Caudate nucleus (tissue), 63 donors: ENCODE measurements at places on chromosomes 4 and X.

- no peak for DNase-seq
Measured at GRCh38 chrX:56498756-56499155, 64.7 kb upstream of the UBQLN2 start.

DNA sequence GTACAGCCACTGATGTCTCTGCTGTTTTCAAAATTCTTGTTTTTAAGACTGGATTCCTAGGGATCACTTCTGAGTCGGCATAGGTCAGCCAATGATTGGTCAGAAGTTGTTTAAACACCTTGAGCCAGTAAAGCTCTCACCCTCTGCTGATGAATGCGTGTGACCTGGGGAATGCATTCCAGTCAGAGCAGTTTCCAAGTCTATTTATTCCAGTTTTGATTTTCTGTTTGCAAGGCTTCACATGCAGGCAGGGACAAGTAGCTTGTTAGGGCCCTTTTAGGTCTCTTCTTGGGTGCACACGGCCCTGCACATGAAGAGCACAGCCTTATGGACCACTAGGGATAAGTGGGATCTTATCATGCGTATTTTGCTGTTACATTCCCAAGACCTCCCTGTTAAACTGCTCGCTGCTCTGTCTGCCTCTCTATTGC is 47.0 kb downstream of the KLHL15 start:
- no peak for DNase-seq

- no peak for DNase-seq
Measured at GRCh38 chr4:183205193-183205592, 106.1 kb downstream of the WWC2 start.

- DNase-seq, result no peak
Measured at GRCh38 chr4:33045334-33045733, 2325.2 kb downstream of the PCDH7 start.

DNA sequence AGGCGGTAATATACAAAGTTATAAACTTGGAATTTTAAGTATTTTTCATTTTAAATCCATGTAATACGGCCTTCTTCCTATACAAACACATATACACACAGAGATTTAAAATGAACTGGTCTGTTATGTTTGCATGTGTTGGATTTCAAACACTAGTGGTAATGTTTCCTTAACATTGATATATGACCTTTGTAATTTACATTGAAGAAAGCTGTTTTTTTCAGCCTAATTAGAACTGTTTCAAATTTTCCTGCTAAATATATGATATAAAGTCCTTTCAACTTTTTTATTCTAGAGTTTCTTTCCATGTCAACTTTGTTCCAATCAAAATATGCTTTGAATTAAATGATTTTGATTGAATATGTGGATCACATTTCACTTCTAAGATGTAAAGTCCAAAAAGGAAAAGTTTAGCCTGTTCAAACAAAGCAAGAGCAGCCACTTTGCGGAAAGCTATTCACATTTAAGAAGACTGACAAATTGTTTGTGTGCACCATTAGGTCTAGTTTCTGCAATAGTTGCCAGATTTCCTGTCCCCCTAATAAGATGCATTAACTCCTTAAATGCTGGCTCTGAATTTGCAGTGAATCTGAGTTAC is 226.0 kb upstream of the MAB21L2 start:
- DNase-seq, result no peak

GRCh38 chrX:34631479-34632220 is 25.4 kb downstream of the TMEM47 start:
- no peak for DNase-seq

GRCh38 chr4:6227412-6228157 is 27.2 kb upstream of the JAKMIP1 start:
- DNase-seq, result no peak

DNA sequence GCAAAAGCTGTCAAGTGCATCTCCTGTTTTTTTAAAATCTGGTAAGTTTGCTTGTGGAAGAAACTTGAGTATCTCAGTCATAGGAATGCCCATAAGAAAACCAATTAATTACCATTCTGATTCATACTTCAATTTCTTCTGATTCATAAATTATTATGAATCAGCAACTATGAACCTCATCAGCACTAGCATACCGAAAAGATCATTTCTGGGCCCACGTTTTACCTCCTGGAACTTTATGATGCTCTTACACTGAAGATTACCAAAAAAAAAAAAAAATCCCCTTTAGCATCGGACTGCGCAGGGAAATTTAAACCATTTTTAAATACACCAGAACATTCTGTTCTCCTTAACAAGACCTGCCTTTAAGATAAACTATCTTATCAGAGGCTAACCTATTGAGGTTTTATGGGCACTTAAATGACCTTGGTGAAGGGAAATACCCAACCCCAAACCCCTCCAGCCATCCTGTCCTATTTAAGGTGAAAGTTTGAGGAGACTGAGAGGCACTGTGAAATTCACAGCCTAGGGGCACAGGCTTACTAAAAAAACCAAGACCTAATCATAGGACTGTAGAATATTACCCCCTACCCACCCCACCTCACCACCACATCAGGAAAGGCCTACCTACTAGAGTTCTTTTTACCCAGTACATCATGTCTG is 38.2 kb upstream of the ABCG2 start:
- no peak for DNase-seq

GRCh38 chr4:180668732-180669131 is 1574.5 kb upstream of the TENM3 start:
- no peak for DNase-seq

DNA sequence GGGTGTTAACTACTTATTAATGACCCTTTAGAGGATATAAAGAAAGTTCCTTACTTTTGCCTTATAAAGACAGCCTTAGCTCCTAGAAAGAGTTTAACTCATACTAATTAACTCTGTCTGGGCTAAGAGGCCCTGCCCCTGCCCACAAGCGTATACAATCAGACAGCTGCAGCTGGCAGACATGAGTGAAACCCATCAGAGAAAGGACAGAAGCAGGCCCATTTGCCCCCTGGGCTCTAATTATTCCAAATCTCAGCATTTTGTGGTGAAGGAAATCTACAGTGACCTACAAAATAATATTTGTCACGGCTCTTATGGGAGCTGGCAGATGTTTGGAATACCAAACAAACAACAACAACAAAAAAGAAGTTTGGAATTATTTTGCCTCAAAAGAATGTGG is 71.8 kb downstream of the CHRDL1 start:
- no peak for DNase-seq

DNA sequence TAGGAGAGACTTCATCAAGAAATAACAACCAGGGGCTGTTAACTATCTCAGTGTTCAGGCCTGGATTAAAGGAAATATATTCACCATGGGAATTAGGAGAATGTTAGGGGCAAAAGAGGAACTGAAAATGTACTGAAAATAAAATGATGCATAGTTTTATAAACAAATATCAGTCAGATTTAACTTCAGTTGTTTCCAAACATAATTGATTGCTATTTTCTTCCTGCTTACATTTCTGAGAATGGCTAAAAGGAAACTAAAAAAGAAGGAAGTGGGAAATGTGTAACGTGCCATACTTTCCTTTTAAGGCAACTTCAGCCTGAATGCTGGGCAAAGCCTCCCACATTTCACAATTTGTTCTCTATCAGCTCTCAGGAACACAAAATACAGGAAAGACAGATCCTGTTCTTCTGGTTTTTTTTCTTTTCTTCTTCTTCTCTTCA is 178.1 kb downstream of the MAML3 start:
- DNase-seq, result no peak

DNA sequence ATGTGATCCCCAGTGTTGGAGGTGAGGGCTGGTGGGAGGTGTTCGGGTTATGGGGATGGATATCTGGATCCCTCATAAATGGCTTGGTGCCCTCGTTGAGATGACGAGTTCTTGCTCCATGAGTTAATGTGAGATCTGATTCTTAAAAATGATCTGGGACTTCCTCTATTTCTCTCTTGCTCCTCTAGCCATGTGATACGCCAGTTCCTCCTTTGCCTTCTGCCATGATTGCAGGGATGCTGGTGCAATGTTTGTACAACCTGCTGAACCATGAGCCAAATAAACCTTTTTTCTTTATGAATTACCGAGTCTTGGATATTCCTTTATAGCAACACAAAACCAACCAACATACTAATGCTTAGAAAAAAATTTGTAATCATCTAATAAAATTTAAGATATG is 56.6 kb downstream of the STAP1 start:
- no peak for DNase-seq

DNA sequence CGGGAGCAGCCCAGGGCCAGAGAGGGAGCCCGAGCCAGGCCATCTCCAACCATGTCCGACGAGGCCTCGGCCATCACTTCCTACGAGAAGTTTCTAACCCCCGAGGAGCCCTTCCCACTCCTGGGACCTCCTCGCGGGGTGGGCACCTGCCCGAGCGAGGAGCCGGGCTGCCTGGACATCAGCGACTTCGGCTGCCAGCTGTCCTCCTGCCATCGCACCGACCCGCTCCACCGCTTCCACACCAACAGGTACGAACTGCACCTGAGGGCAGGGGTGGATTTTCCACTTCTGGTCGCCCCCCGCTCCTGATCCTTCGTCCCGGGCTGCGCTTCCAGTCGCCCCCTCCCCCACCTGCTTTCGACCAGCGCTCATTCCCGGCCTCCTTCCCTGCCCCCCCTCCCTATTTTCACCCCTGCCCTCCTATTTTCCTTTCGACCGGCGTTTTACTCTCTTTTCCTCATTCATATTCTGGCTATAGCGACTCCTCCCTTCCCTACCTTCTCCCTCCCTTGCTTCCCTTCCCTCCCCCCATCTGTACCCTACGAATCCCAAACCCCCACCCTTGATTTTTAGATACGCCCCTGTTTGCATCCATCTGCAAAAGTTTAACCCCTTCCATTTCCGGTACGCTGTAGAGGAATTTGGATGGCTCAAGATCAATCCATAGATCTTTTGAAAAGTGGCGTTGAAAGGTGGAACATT is 633 bp downstream of the FAM199X start:
- no peak for DNase-seq

- DNase-seq, result no peak
Measured at GRCh38 chrX:71256051-71256450, 2.1 kb upstream of the ZMYM3 start.

DNA sequence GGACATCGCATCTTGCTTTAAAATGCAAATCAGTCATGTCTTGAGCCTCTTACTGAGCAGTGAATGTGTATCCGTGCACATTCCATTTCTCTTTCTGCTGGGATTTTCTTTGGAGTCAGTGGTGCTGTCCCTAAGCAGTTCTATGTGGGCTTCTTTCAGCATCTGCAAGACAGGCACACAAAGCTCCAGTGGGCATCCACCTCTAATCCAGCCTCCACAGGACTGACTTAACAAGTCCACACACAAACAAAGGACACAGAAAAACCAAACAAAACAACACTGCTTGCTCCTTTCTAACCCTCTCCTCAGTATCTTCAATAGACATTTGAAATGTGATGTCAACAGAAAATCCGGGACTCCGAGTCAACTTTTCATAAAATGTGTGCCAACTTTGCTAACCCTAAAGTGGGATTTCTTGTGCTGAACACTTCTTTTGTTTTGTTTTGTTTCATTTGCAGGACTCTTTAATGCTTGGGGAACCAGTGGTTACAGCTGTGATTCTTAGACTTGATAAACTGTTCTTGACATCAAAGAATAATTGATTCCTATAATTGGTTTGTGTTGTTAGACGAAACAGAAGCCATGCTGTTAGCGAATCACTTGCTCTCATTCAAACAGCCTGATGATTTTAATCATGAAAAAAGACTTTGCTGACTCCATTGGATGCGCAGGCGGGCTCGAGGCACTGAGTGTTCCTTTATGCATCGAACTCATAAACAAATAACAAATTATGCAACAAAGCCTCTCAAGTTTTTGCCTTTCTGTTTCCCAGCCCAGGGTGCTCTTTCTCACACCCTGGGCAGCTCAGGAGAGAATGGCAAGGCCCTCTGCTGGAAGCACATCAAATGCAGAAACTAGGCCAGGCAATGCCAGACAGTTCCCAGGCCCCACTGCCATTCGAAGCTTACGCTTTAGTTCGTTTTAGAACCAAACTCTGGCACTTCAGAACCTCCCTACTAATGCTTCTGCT is 20.1 kb downstream of the ETNPPL start:
- DNase-seq, result peak; percentile 77

- peak; percentile 2 for DNase-seq
Measured at GRCh38 chr4:14254926-14255325, 627.4 kb upstream of the BOD1L1 start.

GRCh38 chr4:101141855-101142254 is 205.5 kb downstream of the PPP3CA start:
- no peak for DNase-seq

DNA sequence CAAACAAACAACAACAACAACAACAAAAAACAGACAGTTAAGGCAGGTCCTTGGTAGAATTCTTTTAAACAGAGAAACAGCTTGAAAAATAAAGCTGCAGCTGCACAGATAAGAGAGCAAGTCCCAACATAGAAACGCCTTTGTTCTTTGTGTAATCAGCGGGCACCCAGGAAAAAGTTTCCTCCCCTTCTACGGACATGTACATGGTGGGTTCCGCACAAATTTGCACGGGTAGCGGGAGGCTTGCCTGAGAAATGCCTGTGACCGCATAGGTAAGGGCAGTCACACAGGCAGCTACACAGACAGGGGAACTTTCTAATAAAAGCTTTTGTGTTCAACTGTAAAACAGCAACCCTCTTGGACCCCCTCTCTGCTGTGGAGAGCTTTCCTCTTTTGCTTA is 25.7 kb upstream of the CT47A1 start:
- no peak for DNase-seq

DNA sequence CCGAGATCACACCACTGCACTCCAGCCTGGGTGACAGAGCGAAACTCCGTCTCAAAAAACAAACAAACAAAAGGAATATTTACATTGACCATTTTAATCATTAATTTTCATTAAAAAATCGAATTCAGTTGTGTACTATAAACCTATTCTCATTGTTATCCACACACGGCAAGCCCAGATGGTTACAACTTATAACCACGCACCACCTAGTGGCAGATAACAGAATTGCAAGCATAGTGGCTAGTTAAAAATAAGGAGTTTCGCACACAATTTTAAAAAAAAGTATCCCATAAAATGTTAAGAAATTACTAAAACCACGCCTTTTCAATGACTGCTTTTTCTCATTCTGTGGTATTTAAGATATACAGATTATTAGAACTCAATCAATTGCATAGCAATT is 25.4 kb downstream of the MBNL3 start:
- no peak for DNase-seq

DNA sequence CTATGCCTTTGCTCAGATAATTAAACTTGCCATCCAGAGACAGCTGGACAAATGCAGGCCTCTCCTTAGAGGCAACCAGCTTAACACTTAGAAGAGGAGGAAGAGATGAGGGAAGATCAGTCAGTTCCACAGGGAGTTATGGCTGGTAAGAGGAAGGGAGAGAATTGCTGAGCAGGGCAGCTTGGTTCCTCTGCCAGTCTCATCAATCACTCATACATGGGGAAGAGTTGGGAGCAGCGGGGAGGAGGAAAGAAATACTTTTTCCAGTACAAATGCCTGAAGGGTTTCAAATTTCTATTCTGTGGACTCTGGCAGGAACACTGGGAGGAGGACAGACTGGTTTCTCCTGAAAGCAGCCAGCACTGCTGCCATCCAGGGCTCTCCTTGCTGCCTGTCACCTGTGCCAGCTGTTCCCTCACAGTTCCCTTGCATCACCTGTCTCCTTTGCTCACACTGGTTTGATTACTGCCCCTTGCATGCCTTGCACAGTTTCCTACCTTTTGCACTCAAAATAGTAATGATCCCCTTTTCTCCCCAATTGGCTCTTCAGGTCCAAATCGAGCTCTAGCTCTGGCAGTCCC is 59.5 kb downstream of the PGRMC2 start:
- no peak for DNase-seq

GRCh38 chr4:182585321-182585720 is 331.9 kb downstream of the DCTD start:
- no peak for DNase-seq
